Activated CD4-positive, alpha-beta memory T cell treated with anti-CD3 and anti-CD28 coated beads, Interleukin-2, amount 10 ng/mL, durations not matched to agents 7 days and 5 days (primary cell): ENCODE measurements at places on chromosomes 12 and 14. TPM values are rescaled to one million over a fixed set of nuclear protein-coding genes. Genes with fewer than 3 reads are reported as not detected.

C1QL4 gene
- total RNA-seq: not detected

SLC16A7 gene
- total RNA-seq: 22.0 TPM

OR11H6 gene
- total RNA-seq: not detected

RNF212B gene
- total RNA-seq: not detected

CD27 gene
- 43.4 TPM for total RNA-seq

MOAP1 gene
- total RNA-seq: 24.6 TPM

DDX55 gene
- 26.8 TPM for total RNA-seq

SLC48A1 gene
- 22.6 TPM for total RNA-seq

GUCY2C gene
- not detected for total RNA-seq

RGS6 gene
- total RNA-seq: 2.0 TPM

HOXC6 gene
- total RNA-seq: not detected

FSCB gene
- not detected for total RNA-seq

CCDC175 gene
- total RNA-seq: not detected

LRP1-AS gene
- total RNA-seq: not detected

ADGRD1 gene
- total RNA-seq: not detected

RAB5B gene
- 71.5 TPM for total RNA-seq

KITLG gene
- total RNA-seq: not detected

SOCS4 gene
- total RNA-seq: 32.0 TPM

NKX2-1 gene
- not detected for total RNA-seq

GDF3 gene
- total RNA-seq: not detected

MYH7 gene
- not detected for total RNA-seq

PTCSC3 gene
- total RNA-seq: not detected

PTPRB gene
- not detected for total RNA-seq

IGFBP6 gene
- 0.38 TPM for total RNA-seq

AICDA gene
- not detected for total RNA-seq

KRT7 gene
- total RNA-seq: 9.1 TPM

KCNH5 gene
- total RNA-seq: not detected

RBP5 gene
- total RNA-seq: 1.8 TPM

RILPL2 gene
- 9.0 TPM for total RNA-seq

MMP19 gene
- total RNA-seq: not detected

OLR1 gene
- not detected for total RNA-seq

CAPS2 gene
- 3.6 TPM for total RNA-seq

TMEM119 gene
- total RNA-seq: 0.80 TPM

PCED1B gene
- 57.1 TPM for total RNA-seq

GPR135 gene
- 1.0 TPM for total RNA-seq

ERP29 gene
- 169 TPM for total RNA-seq

AQP6 gene
- total RNA-seq: not detected

JPH4 gene
- not detected for total RNA-seq

SIX6 gene
- total RNA-seq: not detected

SLC25A47 gene
- not detected for total RNA-seq

TSHR gene
- 0.70 TPM for total RNA-seq

CD69 gene
- 197 TPM for total RNA-seq

RTN1 gene
- total RNA-seq: not detected

RNASE3 gene
- total RNA-seq: not detected

CTSG gene
- 0.93 TPM for total RNA-seq

KIF5A gene
- total RNA-seq: 0.93 TPM

PRH2 gene
- not detected for total RNA-seq

EIF2S3B gene
- total RNA-seq: 1.4 TPM

SERPINA12 gene
- total RNA-seq: not detected

PGF gene
- total RNA-seq: 0.23 TPM

IFNG-AS1 gene
- total RNA-seq: 0.35 TPM

TPH2 gene
- total RNA-seq: not detected

MORN3 gene
- 3.6 TPM for total RNA-seq

RAN gene
- total RNA-seq: 932 TPM

SIX4 gene
- total RNA-seq: 0.80 TPM

DPY19L2 gene
- total RNA-seq: 0.25 TPM
